ENCODE measurements at places on chromosomes 5 and 9.

DNA sequence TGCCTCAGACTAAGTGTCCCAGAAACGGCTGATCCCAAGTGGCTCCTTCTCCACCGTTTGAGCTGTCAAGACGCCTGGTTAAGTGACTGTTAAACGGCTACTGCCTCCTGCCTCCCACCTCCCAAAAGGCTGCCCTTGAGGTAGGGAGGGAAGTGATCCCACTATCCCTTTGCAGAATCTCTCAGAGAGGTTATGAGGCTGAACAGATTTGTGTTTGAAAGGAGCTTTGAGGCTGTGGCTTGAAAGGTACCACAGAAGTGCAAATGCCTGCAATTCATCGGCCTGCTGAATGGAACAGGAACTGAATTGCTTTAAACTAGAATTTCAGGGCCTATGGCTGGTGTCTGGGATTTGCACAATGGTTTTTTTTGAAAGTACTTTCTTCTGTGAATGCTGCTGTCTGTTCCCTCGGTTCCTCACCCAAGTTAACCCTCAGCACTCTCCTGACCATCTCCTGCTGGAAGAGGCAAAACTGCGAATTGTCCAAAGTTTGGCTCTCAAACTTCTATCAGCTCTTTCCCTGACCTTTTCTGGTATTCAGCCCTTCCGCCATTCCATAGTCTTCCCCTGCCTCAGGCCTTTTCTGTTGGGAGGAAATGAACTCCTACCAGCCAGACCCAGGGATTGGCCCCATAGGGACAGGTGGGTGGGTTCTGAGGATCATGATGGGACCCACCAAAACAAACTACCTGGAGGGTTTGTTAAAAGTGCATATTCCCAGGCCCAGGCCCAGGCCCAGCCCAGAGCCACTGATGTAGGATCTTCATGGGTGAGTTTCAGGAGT lies 453.3 kb downstream of the KDM4C start:
- DNase-seq, result no peak

DNA sequence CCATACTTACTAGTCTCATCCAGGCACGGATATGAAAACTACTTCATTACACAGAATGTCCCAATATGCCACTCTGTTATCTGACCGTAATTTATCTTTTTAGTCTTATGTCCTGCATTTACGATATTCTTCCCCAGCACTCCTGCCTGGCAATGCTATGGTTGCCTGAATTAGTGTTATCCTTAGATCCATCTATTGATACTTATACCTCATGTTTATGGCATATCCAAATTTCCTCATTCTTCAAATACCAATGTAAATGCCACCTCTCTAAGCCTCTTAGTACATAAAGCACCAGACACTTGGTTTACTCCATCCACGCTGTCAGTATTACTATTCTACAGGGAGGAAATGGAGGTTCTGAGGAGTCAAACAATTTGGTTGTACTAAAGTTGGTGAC lies 507.8 kb upstream of the NMUR2 start:
- no peak for DNase-seq

DNA sequence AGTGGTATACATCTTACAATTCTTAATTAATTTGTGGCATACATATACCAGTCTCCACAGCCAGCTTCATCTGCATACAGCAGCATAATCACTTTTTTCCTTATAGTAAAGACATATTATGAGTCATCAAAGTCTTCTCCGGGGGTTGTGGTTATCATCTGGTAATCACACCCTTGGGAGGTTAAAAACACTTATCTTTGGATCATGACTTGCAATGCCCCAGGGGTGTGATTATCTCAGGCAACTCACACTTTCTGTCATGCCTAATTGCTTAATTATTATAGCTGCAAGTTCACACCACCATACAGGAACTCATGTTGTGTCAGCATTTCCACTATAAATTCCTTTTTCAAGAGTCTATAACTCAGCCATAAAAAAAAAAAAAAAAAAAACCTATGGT lies 218.4 kb downstream of the ANXA1 start:
- DNase-seq, result no peak

GRCh38 chr5:76696251-76696650 lies 19.7 kb upstream of the F2R start:
- no peak for DNase-seq

- DNase-seq, result no peak
Observed at GRCh38 chr5:1413211-1413610, 32.0 kb downstream of the SLC6A3 start.

DNA sequence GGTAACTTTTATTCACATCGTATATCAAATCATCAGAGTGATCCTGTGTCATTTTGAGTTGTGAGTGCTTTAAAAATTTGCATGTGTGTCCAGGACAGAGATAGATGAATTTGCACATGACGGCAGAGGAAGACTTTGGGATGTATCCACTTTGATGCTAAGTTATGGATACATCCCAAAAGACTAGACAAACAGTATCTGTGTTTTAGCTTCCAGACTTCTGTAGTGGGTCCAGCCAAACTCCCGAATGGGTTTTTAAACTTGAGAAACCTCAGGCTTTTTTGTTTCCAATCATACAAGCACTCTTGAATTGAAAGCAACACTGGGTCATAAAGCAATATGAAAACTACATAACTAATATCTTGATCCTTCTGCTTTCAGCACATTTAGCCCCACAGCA lies 213.8 kb downstream of the C9orf152 start:
- DNase-seq, result no peak

DNA sequence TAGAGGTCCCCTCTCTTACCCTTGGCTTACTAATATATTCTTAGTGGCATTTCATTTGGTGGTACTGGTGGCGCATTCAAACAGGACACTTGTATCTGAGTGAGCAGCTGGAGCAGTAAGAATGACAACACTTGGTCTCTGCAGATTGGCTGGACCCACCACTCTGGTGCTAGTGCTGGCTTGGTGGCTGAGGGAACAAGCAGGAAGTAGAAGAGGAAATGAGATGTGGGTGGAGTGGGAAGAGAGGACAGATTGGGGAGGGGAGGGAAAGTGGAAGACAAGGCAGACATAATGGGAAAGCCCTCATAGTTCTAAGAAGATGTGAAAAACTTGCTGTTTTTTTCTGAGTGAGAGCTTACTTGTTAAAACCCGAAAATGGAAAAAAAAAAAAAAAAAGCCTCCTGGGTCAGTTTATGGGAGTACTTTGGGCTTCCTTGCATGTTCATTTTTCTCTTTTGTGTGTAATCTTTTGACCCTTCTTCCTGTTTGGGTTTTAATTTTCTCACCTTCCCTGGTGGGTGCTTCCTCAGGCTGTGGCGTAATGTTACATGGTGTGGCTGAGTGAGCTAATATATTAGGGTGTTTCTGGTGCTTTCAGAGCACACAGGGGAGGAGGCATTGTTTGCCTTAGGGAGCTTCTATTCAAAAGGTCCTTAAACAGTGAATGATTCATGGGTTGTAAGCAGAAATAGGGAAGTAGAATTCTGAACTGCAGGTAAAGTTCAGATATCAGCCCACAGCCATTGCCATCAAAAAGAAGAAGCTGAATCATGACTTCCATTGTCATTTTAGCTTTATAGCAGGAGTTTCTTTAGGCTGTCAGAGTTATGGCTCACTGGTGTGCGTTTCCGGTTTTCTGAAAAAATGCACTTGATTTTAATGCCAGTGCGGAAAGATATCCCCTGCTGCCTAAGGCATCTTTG lies 52.3 kb downstream of the TLE4 start:
- DNase-seq, result peak; percentile 1

DNA sequence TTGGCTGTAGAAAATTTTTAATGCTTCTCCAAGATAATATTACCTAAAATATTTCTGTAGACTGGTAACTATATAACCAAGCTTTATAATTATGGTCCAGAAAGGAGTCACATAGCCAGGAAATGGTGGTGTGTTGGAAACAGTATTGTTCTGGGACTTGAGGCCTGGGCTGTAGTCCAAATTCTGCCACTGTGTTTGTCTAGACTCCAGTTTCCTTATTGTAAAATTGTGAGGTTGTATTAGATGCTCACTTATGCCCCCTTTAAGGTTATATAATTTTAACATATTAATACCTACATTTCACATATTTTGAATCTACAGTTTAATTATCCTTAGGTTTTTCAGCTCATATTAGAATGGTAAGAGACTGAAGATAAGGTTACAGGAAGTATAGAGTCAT lies 42.4 kb downstream of the STX17 start:
- no peak for DNase-seq

DNA sequence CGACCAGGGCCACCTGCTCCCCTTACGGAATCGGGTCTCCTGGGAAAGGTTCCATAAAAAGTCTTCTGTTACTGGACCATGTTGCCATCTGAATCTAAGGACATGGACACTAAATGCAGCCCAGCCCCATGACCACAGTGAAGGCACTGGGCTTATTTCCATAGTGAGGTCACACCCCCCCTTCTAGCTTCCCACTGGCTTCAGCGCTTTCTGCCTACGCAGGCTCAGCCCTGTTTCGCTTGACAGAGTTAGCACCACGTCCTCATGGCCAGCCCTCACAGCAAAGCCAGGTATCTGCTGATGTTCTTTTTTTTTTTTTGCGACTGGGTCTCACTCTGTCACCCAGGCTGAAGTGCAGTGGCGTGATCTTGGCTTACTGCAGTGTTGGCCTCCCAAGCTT lies 14.1 kb downstream of the UCK1 start:
- DNase-seq, result no peak

DNA sequence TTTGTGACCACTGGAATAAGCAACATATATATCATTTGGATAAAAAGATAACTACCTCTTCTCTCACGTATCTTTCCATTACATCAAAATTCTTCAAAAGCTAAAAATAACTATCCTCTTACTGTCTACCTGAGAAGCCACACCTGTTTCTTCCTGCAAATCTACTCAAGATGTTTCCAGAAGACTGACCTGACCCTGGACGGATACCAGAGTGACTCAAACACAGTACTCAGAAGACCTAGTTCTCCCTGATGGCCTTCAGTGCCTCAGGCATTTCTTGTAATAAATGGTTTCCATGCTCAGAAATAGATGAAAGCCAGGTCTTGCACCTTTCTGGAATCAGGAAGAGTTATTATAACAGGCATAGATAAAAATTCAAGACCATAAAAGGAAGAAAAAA lies 245.9 kb upstream of the PIK3R1 start:
- no peak for DNase-seq

GRCh38 chr5:112143690-112144089 lies 275.4 kb downstream of the EPB41L4A start:
- no peak for DNase-seq
